ENCODE measurements at places on chromosomes 1 and 21. TPM values are rescaled to one million over a fixed set of nuclear protein-coding genes. Genes with fewer than 3 reads are reported as not detected.
A peak's percentile ranks its signal among the peaks of the same experiment; 100 is the strongest.

DNA sequence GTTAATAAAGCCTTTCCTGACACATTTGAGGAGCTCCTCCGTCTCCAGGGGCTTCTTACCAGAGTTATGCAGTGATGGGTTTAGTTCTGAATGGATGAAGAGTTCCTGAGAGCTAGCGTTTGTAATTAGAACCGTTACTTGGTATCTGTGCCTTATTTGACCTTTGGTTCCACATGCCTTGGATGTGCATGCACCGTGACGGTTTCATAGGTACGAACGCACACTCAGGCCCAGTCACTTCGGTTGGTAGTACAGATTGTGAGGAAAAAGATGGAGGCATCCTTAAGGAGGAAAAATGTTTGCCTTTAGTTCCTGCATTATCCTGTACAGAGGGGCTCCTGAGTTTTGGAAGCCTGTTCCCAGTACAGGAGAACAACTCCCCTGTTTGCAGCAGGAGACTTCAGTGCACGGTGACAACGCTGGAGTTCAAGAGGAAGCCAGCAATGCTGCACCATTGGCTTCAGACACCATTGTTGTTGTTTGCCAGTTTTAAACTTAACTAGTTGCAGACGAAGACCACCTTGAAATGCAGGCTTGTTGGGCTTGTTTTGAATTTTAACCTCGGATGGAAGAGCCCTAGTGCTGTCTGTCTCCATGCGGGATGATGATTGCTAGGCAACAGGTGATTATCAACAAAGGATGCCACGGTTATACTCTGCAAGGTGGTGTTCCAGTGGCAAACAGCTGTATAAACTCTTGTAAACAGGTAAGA, 8.2 kb downstream of the RBM15 start:
- H3K27me3 ChIP-seq = no peaks in the 10 kb centered on the region
- H3K27ac ChIP-seq = no peak overlapping the region
- no peak for DNase-seq
- H3K4me3 ChIP-seq = no peak overlapping the region

ICOSLG gene
- total RNA-seq = 3.3 TPM

GRCh38 chr1:206581571-206581981, 30.7 kb downstream of the EIF2D start:
- H3K27ac ChIP-seq = no peak overlapping the region
- H3K27me3 ChIP-seq = no peaks in the 10 kb centered on the region
- H3K4me1 ChIP-seq = peaks cover 26% of the 10 kb centered on the region
- H3K36me3 ChIP-seq = peaks cover 9% of the 10 kb centered on the region

VASH2 gene
- 0.39 TPM for total RNA-seq

SLAMF1 gene
- total RNA-seq = not detected

- no peaks in the 10 kb centered on the region for H3K36me3 ChIP-seq
- peak; percentile 94 for DNase-seq
- H3K27me3 ChIP-seq = no peaks in the 10 kb centered on the region
- H3K27ac ChIP-seq = peak overlapping the region; percentile 58
- H3K4me3 ChIP-seq = no peak overlapping the region
Measured at GRCh38 chr1:8004803-8005573, 21.1 kb downstream of the ERRFI1 start.

DNA sequence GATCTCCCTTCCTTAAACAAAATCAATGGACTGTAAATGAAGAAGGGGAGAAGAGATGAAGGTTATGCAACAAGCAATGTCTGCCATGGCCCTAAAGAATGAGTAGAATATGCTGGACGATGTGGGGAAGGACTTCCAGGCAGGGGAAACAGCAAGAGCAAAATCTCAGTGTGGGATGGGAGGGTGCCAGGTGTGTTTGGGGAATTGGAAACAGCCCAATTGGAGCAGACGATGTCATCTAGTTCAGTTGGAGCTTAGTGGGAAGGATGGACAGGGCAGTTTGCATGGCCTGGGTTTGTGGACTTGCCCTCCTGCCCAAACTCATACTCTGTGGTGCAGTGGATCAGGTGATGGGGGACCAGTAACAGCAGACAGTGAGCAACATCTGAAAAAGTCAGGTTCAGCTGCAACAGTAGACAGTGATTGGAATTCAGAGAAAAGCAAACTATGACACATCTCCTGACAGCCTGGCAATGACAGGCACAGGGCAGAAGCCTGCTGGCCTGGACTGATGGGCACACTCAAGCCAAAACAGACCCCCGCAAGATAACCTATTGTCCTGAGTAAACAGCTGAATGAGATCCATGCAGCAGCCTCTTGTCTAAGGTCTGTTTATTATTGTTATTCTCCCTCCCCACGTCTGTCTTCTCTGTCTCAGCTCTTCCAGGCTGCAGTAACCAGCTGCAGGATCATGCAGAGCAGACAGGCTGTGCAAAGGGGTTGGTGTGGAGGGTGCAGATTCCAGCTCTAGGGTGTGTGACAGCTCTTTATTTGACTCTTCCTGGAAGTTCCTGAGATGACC, 50.5 kb upstream of the PRELP start:
- H3K27me3 ChIP-seq = no peaks in the 10 kb centered on the region
- no peak overlapping the region for H3K4me3 ChIP-seq
- no peak for DNase-seq
- no peak overlapping the region for H3K27ac ChIP-seq
- H3K36me3 ChIP-seq = no peaks in the 10 kb centered on the region
- no peaks in the 10 kb centered on the region for H3K4me1 ChIP-seq

PDC gene
- not detected for total RNA-seq

DNA sequence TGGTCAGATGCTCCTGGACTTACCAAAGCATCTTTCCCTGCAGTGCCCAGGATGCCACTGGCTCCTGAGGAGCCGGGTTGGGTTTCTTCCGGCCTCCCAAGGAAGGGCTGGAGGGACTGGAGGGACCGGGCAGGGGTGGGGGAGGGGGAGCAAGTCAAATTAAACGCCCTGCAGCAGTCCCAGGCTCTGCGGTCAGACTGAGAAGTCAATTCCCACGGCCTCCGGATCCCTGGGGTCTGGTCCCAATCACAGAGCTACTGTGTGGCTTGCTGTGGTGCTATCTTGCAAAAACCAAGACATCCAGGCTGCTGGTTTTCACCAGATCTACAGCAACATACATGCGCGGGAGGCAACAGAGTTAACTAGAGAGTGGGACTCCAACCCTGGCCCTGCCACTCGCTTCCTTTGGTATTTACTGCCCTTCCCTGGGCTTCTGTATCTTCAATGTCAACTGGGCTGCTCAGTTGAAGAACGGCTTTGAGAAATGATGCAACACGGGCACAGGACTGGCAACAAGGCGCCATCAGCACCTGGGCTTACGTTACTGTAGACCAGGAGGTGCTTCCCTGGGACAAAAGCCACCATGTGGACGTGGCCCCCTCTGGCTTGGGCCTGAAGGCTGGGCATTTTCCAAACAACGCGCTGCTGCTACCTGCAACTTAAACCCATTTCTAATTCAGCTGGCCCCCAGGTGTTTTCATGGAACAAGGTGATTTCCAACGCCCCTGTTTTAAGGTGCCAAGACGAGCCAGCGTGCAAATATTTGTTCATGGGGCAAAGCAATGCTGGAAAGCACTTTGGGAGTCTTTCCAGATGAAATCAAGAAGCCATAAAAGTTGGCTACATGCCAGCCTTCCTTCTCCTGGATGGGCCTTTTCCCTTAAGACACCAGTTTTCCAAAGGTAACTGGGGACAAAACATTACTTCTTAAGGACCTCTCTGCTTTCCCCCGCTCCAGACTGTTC, 11.5 kb downstream of the RCC2 start:
- H3K36me3 ChIP-seq = no peaks in the 10 kb centered on the region
- peaks cover 22% of the 10 kb centered on the region for H3K4me1 ChIP-seq
- DNase-seq = no peak
- no peaks in the 10 kb centered on the region for H3K27me3 ChIP-seq
- no peak overlapping the region for H3K4me3 ChIP-seq

RIPPLY3 gene
- not detected for total RNA-seq

MLLT11 gene
- 1.2 TPM for total RNA-seq

- H3K36me3 ChIP-seq = no peaks in the 10 kb centered on the region
- no peak for DNase-seq
Measured at GRCh38 chr1:72230746-72231145, 51.6 kb downstream of the NEGR1 start.

TMEM61 gene
- total RNA-seq = not detected

AGT gene
- 2.7 TPM for total RNA-seq

DNA sequence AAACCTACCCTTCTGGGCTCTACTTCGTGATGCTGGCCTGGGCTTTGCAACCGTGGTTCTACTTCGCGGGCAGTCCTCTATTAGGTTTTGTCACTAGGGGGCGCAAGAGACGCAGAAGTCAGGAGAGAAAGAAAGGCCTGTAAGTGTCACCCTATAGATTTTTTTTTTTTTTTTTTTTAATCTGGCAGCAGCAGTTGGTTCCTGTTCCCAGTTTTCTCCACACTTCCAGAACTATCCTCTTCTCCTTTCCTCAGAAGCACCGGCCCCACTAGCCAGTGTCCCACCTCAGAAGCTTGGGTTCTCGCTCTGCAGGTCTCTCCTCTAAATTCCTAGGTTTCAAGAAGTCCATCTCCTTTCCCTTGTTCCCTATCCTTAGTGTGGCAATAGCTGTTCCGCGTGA, 9.1 kb upstream of the LCE2D start:
- no peaks in the 10 kb centered on the region for H3K36me3 ChIP-seq
- H3K4me3 ChIP-seq = no peak overlapping the region
- H3K27ac ChIP-seq = no peak overlapping the region
- no peaks in the 10 kb centered on the region for H3K4me1 ChIP-seq
- H3K27me3 ChIP-seq = no peaks in the 10 kb centered on the region
- no peak for DNase-seq

DNA sequence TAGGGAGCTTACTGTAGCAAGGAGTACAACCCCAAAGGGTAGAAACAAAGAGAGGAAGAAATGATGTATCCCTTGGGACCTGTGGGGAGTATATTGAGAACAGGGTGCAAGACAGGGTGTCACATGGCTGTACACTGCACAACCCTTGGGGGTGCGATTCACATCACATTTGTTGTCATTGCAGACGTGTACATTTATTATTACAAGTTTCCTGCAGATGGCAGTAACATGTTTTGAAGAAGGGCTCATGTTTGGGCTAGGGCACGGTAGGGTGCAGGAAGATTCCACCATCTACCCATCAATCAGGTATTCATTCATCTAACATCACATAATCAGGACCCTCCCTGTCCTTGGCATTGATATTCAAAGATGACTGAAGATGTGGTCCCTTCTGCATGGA, 62.5 kb downstream of the NDUFS5 start:
- no peaks in the 10 kb centered on the region for H3K36me3 ChIP-seq
- H3K27me3 ChIP-seq = peaks cover 4% of the 10 kb centered on the region
- peaks cover 8% of the 10 kb centered on the region for H3K4me1 ChIP-seq

- no peak overlapping the region for H3K27ac ChIP-seq
- H3K4me3 ChIP-seq = no peak overlapping the region
- H3K27me3 ChIP-seq = no peaks in the 10 kb centered on the region
- H3K36me3 ChIP-seq = no peaks in the 10 kb centered on the region
Measured at GRCh38 chr1:45820173-45820572, 16.8 kb downstream of the MAST2 start.

DNA sequence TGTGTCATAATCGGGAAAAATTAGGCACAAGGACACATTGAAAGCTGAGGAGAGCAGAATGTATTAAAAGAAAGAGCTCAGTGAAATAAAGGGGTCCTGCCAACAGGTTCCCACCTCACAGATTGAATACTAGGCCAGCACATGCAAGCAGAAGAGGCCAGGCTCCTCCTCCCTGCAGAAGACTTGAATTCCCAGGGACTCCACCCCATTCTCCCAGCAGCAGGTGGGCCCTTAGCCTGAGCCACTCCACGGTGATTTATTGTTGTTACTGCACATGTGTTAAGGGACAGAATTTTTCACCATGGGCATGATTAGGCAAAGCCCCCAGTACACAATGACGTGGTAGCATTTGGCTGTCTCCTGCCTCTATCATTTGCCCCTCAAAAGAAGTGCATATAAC, 1844.7 kb downstream of the NCAM2 start:
- no peak for DNase-seq
- H3K4me1 ChIP-seq = no peaks in the 10 kb centered on the region
- no peak overlapping the region for H3K27ac ChIP-seq
- no peaks in the 10 kb centered on the region for H3K36me3 ChIP-seq

- DNase-seq = no peak
- H3K36me3 ChIP-seq = no peaks in the 10 kb centered on the region
- peak overlapping the region; percentile 23 for H3K4me3 ChIP-seq
- H3K27me3 ChIP-seq = no peaks in the 10 kb centered on the region
Measured at GRCh38 chr21:45763074-45763473, 119.5 kb downstream of the PCBP3 start.

- no peak for DNase-seq
- no peak overlapping the region for H3K4me3 ChIP-seq
- H3K36me3 ChIP-seq = no peaks in the 10 kb centered on the region
- no peaks in the 10 kb centered on the region for H3K4me1 ChIP-seq
Measured at GRCh38 chr21:29718081-29718815, 221.5 kb downstream of the GRIK1 start.

GRCh38 chr1:150558761-150559655, 9.8 kb downstream of the ADAMTSL4 start:
- peak; percentile 35 for DNase-seq
- H3K4me1 ChIP-seq = peaks cover 78% of the 10 kb centered on the region
- H3K27ac ChIP-seq = peak overlapping the region; percentile 99
- H3K4me3 ChIP-seq = no peak overlapping the region

GRCh38 chr1:185074307-185074706, 28.9 kb downstream of the RNF2 start:
- H3K4me3 ChIP-seq = no peak overlapping the region
- no peak overlapping the region for H3K27ac ChIP-seq
- H3K36me3 ChIP-seq = no peaks in the 10 kb centered on the region
- no peaks in the 10 kb centered on the region for H3K4me1 ChIP-seq
- no peaks in the 10 kb centered on the region for H3K27me3 ChIP-seq

DNA sequence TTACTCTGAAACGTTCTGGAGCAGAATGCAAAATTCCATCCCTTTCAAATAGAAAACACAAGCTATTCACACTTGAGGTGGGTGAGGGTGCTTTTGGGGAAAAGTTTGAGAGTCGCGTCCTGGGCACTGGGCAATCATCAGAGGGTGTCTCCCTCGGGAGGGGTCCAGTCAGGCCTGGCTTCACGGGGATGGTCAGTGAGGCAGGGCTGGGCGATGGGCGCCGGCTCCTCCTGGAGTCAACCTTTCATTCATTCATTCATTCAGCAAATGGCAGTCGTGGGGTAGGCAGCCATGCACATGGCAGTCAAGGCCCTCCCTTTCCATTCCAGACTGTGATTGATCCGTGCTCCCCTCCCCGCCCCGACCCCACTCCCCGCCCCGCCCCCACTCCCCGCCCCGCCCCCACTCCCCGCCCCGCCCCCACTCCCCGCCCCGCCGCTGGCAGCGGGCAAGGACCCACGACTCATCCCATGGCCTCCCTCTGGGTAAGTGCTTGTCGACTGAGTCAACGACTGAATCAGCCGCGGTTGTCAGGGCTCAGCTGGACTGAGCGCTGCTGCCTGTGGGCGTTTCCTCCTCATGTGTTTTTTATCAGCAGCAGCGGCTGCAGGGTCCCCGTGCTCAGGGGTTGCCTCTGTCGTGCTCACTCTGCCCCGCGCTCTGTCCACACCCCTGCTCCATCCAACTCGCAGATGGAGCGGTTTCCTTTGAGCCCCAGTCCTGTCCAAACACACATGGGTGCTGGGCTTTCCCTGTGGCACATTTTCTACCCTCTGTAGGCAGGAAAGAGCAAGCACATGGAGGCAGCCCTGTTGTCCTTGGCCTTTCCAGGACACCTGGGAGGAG, 12.5 kb upstream of the SPSB1 start:
- DNase-seq = no peak
- no peaks in the 10 kb centered on the region for H3K36me3 ChIP-seq

Measured in tibial nerve (tissue), 4 donors.